Choroid plexus epithelial cell (primary cell): ENCODE measurements at places on chromosomes 12 and 14.

GRCh38 chr14:24307575-24308341 is at the start of gene CIDEB:
Gene CIDEB, minus strand, starts transcription at chr14:24307977. Its CDS starts 119 bp downstream, at chr14:24307858.
- DNase-seq, result peak; percentile 66

DNA sequence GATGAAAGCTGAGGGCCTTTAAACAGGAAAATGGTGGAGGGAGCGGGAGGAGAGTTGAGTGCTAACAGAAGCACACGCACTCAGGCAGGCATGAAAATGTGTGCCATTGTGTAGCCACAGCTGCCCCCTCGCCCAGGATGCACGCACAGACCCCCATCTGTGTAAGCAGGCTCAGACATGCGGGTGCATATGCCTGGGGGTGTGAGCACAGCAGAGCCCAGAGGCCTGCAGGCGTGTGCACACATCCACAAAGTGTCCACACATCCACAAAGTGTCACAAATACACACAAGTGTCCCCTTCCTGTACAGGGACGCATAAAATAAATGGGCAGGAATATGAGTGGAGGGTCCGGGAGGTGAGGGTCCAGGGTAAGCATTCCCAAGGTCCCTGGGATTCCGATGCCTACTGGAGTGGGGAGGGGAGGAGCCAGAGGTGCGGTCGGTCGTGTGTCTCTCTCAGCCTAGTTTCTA is 805 bp upstream of the KRT7 start:
- no peak for DNase-seq

GRCh38 chr14:36658123-36659009 is 3.3 kb upstream of the PAX9 start:
- no peak for DNase-seq

GRCh38 chr12:43148691-43149090 is 403.3 kb downstream of the ADAMTS20 start:
- DNase-seq, result no peak

DNA sequence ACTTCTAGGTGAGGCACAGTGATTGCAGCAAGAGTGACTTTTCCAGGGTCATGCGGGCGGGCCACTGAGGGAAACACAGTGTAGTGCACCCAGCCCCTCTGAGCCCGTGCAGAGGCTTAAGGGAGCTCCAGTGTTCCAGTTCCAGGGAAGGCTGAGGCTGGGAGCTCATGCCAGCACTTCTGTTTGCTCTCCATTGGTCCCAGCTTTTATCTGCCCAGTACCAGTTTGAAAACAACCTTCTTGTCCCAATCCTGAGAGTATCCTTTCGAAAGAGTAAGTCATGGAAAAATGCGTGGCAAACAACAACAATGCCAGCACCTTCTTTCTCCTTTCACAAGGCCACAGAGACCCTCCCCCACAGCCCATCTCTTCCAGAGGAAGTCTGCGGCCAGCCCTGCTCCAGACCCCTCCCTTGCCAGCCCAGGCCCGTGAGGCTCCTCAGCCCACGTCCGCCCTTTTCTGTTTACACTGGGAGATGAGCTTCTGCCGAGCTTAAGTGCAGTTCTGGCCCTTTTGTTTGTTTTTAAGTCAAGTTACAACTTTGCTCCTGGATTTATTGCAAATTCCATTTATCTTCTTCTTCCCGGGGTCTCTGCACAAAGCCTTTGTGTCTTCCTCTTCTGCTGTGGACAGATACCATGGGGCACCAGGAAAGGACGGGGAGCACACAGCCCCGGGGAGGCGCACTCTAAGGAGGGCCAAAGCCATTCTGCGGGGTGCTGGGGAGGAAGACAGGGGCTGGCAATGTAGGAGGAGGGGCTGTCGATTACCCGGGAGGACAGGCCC is 185.6 kb downstream of the ZFP36L1 start:
- DNase-seq, result peak; percentile 59

- DNase-seq, result no peak
These were observed 410 bp downstream of the MYF6 start for GRCh38 chr12:80707830-80708258.

DNA sequence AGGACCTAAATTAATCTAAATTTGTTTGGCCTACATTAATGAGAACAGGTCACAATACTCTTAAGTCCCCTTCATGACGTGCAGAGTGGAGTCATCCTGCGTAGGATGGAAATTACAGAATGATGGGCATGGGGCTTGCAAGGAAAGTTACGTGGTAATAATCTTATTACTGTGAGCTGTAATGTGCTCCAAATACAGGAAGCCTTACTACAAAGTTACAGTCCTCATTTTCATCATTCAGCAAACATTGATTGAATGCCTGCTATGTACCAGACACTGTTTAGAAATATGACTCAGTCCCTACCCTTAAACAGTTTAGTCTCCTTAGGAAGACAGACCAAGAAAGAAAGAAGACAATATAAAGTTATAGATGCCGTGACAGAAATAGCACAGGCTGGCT is 9.4 kb downstream of the HIGD1C start:
- DNase-seq, result peak; percentile 56

DNA sequence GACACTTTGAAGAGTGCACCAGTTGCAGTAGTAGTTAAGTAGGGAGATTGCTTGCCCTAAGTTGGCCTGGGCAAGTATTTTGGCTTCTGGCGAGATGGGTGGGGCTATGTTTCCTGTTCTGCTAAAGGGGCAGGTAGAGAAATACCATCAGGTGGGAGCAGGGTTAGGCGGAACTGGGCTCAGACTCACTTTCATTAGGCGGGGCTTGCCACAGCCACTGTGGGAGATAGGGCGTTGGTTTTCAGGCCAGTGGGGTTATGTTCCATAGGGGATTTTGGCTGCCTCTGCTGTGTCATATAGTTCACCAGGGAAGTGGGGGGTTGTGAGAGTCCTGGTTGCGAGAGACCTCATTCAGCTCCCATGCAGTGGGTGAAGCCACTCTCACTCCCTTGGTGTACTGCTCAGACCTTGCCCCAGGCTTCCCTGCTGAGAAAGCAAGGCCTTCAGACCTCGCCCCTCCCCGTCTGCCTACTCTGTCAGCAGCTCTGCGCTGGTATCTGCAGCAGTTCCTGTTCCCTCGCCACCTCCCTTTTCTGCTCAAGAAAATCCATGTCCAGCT is 43.3 kb downstream of the AEBP2 start:
- DNase-seq, result peak; percentile 51

GRCh38 chr12:51048661-51049251 is 629 bp downstream of the LETMD1 start:
- DNase-seq, result no peak

DNA sequence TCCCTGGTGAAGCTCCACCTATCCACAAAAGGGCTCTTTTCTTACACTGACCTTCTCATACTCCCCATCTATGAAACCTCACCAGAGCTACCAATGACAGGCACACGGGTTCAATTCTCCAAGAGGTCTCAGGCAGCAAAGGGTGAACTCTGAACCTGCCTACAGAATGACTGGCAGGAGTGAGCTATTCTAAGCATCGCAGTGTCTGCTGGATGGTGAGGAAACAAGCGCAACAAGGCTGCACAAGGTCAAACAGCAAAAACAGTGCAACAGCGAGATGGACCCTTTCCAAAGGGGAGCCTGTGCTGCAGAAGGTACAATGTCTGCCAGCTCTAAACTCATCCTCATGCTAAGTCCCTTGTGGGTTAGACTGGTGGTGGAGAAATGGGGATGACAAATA is 22.0 kb downstream of the TMCC3 start:
- no peak for DNase-seq

- DNase-seq, result no peak
These were observed 96.0 kb downstream of the GPHN start for GRCh38 chr14:66603945-66604344.

DNA sequence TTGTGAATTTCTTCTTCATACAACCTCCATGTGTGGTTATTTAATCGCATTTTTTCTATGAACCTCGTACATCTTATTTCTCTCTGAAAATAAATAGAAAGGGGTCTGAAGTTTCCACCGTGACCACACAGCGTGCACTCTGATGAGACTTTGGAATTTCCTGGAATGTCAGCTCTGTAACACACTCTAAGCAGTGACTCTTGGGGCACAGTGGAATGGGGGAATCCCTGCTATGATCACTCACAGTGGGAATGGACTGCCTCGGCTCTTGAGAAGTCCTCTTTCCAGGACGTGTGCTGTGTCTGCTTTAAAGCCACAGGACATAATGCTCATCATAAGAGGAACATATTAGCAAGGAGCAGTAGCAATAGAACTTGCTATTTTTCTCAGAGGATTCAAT is 416.2 kb downstream of the EGLN3 start:
- DNase-seq, result peak; percentile 53
